ENCODE measurements at places on chromosomes 6 and 20. TPM values are rescaled to one million over a fixed set of nuclear protein-coding genes. Genes with fewer than 3 reads are reported as not detected.

Gene TMEM74B
- total RNA-seq = not detected

Gene TP53INP2
- total RNA-seq = 1.3 TPM

Gene ARHGAP18
- 45.6 TPM for total RNA-seq

Gene PGC
- total RNA-seq = not detected

Gene RPS21
- total RNA-seq = 759 TPM

Gene HEBP2
- 65.4 TPM for total RNA-seq

Gene MCCD1
- not detected for total RNA-seq
